ENCODE measurements at places on chromosomes 4 and X.

GRCh38 chr4:159677521-159677920, 574.6 kb downstream of the RAPGEF2 start:
- DNase-seq = no peak

DNA sequence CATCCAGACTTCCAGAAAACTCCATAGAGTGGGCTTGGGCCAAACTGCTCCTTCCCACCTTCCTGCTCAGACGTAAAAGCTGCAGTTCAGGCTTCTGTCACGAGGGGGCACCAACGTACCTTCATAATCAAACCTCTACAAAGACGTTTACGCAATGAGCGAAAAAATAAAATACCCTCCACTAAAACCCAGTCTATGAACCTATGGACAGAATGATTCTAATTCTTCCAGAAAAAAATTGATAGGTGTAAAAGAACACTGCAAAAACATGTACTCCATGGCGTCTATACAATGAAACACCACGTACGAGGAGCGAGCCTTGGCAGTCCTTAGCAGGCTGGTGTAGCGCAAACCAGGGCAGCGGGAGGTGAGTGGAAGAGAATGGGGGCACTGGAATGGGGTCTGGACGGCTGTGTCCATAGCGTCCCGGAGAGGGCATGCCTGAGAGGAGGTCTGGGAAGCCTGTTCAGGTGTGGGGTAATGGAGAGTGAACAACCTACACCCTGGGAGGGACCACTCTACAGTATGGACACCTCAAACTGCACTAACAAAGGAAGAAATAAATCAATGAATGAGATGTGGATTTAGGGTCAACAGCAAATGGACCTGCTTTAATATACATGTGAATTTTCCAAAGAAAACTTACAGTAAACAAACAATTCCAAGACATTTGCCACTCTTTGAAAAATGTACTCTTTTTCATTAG, 14.4 kb upstream of the RAB40A start:
- DNase-seq = peak; percentile 66

GRCh38 chrX:132219343-132219768, at the start of gene RAP2C:
RAP2C (minus strand) TSS chrX:132219447; CDS start chrX:132217268, 2,179 bp downstream.
- peak; percentile 45 for DNase-seq

DNA sequence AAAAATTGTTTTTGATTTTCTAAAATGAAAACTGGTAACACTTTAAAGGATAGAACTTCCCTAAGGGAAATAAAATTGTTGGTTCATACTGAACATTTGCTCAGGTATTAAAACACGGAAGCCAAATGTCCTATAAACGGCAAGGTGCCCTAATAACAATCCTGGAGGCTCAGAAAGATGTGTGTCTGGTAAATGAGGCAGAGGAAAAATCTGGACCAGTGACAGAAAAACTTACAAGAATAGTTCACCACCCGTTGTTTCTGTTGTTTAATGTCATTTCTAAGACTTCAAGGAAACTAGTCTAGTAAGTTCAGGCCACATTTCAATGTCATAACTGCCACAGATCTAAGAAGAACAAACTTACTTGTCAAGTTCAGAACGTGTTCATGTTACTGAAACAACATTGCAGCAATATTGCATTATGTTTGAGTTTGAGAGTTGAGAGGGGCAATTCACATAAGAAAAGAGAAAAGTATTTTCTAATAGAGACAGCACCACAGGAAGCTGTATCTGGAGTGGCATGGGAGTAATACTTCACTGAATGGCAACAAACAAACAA, 476.6 kb downstream of the GRXCR1 start:
- no peak for DNase-seq

DNA sequence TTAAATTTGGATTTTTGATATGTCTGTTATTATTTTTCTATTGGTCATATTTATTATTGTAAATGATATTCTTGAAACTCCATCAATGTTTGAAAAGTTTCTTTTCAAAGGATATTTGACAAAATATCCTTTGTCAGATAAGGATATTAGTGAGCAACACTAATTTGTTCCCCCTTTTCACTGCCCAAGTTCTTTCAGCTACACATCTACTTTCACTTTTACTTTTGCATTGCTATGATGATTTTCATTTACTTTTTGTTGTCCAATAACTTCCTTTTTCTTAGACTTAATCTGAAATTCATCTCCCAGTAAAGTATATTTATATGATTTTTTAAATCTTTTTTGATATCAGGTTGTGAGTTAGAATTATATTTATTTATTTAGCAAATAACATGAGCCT, 542.3 kb upstream of the ADGRL3 start:
- no peak for DNase-seq

DNA sequence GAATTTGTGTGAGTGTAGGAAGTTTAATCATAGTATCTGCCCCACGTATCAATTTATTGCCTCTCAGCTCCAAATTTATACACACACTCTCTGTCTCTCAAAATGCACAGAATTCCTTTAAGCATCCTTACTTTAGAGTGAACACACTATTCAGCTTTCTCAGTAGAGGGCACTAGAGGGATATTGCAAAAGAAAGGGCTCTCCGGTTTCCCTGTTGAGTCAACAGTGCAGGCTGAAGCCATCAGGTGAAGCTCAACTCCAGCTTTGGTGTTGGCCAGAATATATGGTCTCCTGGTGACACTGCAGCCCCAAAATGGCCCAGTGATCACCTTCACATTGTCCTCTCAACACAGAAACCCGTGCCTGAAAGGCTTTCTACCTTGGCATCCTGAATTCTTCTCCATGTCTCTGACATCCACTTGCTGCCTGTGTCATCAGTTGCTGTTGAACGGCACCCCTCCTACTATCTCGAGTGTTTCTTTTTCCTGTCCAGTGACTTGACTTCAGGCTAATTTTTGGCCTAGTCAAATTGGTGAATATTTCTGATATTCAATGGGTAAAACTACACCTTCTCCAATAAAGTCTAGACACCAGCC, 670.5 kb downstream of the GABRG1 start:
- no peak for DNase-seq

GRCh38 chr4:146269228-146269653, 54.9 kb downstream of the REELD1 start:
- DNase-seq = no peak

- DNase-seq = no peak
Observed at GRCh38 chr4:176631611-176632010, 161.1 kb downstream of the VEGFC start.

DNA sequence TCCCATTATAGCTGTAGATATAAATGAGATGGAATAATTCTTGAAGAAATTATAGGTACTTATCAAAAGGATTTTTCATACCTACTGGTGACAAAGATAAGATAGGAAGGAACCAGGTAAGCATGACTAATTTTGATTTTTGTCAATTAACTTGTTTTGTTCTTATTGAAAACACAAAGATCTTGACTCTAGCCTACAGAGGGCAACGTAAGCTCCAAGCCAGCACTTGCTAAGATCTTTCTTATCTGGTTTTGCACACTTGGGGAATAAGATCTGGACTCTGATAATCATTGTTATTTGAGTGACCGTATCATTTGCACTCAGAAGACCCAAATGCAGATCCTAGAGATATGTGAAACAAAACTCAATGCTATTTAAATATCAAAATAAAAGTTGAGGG, 223.4 kb downstream of the VEGFC start:
- no peak for DNase-seq

- DNase-seq = no peak
Observed at GRCh38 chr4:174538123-174538875, 16.0 kb upstream of the HPGD start.

- DNase-seq = no peak
Observed at GRCh38 chr4:138789796-138790195, 225.8 kb upstream of the NOCT start.

GRCh38 chr4:159144112-159144694, 41.3 kb downstream of the RAPGEF2 start:
- DNase-seq = no peak

GRCh38 chrX:69185141-69185540, 19.9 kb upstream of the PJA1 start:
- DNase-seq = no peak

DNA sequence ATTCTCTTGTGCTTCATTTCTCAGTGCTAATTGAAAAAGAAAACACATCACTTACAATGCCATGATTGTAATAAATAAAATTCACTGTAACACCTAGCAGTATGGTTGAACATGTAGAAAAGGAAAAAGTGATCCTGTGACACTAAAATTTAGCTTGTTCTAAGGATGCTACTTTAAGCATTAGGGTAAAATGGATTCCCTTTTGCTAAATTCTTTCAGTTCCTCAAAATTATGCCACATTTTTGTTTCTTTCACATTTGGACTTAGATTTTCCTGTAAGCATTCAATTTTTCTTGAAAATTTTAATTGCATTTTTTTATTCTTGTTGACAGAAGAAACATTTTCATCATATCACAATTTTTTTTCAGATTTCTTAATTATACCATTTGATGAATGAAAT, 19.4 kb downstream of the TET2 start:
- no peak for DNase-seq

- no peak for DNase-seq
Observed at GRCh38 chrX:69374569-69374968, 129.6 kb upstream of the NALF2 start.

- no peak for DNase-seq
Observed at GRCh38 chr4:6916587-6917460, 7.2 kb downstream of the TBC1D14 start.

GRCh38 chrX:24294619-24295018, 19.2 kb downstream of the SUPT20HL2 start:
- DNase-seq = peak; percentile 28

GRCh38 chr4:124144238-124144654, 568.3 kb downstream of the ANKRD50 start:
- DNase-seq = no peak

DNA sequence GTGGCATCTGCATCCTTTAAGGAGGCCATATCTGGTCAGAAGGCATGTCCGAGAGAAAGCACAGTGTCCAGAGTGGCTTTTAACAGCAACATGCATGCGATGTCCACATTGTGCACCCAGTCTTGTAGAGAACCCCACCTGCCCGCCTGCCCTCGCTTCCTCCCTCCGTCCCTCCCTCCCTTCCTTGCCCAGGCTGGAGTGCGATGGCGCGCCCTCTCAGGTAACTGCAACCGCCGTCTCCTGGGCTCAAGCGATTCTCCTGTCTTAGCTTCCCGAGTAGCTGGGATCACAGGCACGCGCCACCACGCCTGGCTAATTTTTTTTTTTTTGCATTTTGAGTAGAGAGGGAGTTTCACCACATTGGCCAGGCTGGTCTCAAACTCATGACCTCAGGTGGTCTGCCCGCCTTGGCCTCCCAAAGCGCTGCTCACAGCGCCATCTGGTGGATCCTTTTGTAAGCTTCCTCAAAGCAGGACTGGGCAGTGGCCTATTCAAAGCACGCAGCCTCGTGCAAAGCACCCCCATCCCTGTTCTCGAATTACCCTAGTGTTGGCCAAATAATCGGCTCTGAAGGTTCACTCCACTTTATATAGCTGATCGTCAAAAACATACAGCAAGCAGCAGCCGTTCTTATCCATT, 15.0 kb downstream of the BRCC3 start:
- DNase-seq = peak; percentile 27

GRCh38 chrX:103446665-103447302, 70.4 kb downstream of the BEX3 start:
- no peak for DNase-seq

DNA sequence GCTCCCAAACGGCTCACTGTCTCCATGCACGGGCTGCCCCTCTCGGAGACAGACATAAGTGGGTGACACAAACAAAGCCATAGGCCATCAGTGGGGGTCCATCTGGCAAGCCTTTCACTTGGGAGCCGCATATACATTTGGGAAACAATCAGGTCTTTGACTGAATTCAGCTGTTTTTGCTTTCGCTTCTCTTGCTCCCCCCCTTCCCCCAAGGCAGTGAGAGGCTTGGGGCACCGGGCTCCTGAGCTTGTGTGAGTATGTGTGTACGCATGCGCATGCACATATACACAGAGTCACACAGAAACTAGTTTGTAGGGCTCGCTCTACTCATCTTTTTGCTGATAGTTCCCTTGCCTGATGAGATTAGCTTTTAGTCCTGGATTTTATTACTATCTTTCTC, 284.4 kb downstream of the AFF2 start:
- no peak for DNase-seq

DNA sequence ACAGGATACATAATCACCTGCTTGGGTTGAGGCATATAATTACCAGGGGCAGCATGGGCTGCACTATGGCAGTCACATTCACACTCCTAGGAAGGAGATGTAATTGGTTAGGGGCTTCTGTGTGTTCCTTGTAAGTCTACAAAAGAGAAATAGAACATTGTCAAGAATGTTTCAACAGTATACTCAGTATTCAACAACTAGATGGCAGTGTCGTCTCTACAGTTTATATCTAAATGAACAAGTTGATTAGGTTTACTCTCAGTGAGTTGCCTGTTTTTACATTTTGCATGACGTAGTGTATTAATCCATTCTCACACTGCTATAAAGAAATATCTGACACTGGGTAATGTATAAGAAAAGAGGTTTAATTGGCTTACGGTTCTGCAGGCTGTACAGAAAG, 50.5 kb upstream of the RAB33B start:
- no peak for DNase-seq

DNA sequence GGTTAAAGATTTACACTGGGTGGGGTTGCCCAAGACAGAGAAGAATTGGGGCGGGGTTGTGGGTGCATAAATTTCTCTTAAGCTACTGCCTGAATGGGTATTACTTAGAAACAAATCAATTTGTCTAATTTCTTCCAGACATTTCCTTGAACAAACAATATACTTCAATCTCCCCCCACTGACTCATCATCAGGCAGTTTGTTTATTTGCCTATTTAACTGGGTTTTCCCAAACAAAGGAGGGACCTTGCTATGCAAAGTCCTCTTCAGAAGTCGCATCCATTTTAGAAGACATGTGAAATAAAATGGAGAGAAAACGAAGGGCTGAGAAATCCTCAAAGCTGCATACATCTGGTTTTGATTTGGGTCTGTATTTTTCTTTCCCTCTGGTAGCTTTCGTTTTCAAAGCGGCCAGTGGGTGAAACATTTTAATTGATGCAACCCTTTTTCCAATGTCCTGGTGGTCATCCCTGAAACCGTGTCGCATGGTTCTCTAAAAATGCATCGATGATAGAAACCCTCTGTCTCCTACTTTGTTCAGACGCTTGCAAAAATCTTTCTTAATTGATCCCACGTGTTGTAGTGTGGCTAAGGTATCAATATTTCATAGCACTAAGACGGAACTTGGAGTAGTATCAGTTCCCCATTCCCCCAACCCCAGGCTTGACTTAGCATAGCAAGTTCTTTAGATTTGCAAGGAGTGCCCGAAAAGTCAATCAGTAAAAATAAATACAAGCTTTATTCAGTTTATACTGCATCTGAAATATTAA, 115.1 kb upstream of the MXRA5 start:
- no peak for DNase-seq

Data from stimulated activated CD4-positive, alpha-beta T cell treated with anti-CD3 and anti-CD28 coated beads, Interleukin-2, amount 100 ng/mL, for 48 hours (primary cell).